ENCODE measurements at places on chromosomes 16 and 17. TPM values are rescaled to one million over a fixed set of nuclear protein-coding genes. Genes with fewer than 3 reads are reported as not detected.

The KCNH6 gene
- total RNA-seq = not detected

The SLC5A10 gene
- not detected for total RNA-seq

The PPL gene
- not detected for total RNA-seq

The MEOX1 gene
- not detected for total RNA-seq

The SNN gene
- total RNA-seq = 11.5 TPM

The CES3 gene
- total RNA-seq = not detected

The RNF222 gene
- not detected for total RNA-seq

The PRCD gene
- not detected for total RNA-seq

The PARN gene
- 38.3 TPM for total RNA-seq

The ITGAX gene
- total RNA-seq = 0.09 TPM

The CD79B gene
- total RNA-seq = not detected

The SYNGR3 gene
- total RNA-seq = 1.8 TPM

The TBX6 gene
- not detected for total RNA-seq

The GPR142 gene
- not detected for total RNA-seq

The KIFC3 gene
- total RNA-seq = 103 TPM

The KDM6B gene
- total RNA-seq = 0.85 TPM
